Stimulated activated CD4-positive, alpha-beta T cell treated with anti-CD3 and anti-CD28 coated beads, Interleukin-15, amount 100 ng/mL, for 1 hour (primary cell): ENCODE measurements at places on chromosomes 5 and 9.
A peak's percentile ranks its signal among the peaks of the same experiment; 100 is the strongest.

DNA sequence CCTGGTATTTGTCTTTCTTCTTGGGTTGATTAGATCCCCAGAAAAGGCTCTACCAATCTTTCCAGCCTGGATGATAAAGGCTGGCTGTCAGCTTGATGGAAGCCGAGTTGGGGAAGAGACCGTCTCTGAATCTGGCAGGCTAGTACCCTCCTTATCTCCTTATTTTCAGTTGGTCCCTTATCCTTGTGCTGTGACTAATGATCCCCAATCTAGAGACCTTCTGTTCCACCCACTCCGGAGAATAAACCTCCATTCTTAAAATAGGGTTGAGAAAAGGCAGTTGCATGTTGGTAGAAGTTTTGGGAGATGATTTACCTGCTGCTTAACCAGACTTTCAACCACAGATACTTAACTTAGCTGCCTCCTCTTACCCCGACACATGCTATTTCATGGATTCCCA is 52.3 kb downstream of the PRKACG start:
- DNase-seq: no peak

- DNase-seq: no peak
These were observed 1712.5 kb upstream of the C9orf72 start for GRCh38 chr9:29285818-29286217.

DNA sequence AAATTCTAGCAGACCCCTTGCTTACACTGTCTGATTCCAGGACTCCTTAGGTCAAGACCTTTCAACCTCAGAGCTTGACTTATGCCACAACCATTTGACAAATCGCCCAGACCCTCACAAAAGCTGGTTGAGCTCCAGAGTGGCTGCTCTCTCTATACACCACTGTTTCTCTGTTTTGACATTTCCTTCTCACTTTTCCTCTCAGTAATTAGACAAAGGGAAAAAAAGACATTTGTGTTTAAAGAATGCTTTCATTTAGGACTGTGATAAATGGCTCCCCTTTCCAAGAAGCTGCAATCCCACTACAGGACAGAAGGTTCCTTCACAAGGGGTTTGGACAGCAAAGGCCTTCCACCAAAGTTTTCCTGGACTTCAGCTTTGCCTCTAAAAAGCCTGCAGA is 601.3 kb downstream of the NR2F1-AS1 start:
- no peak for DNase-seq

- DNase-seq: no peak
These were observed 63.1 kb downstream of the ADAMTS6 start for GRCh38 chr5:65418661-65419060.

- no peak for DNase-seq
These were observed 8.9 kb downstream of the AGXT2 start for GRCh38 chr5:35038891-35039290.

DNA sequence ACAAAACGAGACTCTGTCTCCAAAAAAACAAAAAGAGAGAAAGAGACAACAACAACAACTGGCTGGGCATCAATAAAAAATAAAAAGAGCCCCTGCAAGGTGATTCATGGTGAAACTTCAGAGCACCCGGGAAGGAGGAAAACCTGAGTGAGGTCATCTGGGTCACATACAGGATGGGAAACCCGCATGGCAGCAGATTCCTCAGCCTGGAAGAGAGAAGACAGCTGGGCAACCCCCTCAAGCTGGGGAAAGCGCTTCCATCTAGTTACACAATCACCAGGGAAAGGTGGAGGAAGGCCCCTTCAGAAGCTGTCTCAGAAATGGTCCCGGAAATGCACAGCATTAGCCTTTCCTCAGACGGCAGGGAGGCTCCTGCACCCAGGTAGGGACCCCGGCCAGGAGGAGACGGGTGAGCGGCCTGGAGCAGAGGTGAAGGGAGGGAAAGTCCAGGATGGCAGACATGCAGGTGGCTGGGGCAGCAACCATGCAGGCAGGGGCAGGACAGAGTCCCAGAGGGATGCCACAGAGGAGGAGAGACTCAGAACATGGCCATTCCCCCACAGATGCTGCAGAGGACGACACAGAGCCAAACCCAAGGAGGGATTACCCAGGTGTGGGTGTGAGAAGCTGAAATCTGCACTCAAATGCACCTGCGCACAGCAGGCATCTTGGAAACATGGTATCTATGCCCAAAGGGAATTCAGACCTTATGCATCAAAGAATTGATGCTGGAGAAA is 29.4 kb downstream of the CAMSAP1 start:
- DNase-seq: no peak

- DNase-seq: no peak
These were observed 14.6 kb downstream of the NOL8 start for GRCh38 chr9:92310562-92310961.

DNA sequence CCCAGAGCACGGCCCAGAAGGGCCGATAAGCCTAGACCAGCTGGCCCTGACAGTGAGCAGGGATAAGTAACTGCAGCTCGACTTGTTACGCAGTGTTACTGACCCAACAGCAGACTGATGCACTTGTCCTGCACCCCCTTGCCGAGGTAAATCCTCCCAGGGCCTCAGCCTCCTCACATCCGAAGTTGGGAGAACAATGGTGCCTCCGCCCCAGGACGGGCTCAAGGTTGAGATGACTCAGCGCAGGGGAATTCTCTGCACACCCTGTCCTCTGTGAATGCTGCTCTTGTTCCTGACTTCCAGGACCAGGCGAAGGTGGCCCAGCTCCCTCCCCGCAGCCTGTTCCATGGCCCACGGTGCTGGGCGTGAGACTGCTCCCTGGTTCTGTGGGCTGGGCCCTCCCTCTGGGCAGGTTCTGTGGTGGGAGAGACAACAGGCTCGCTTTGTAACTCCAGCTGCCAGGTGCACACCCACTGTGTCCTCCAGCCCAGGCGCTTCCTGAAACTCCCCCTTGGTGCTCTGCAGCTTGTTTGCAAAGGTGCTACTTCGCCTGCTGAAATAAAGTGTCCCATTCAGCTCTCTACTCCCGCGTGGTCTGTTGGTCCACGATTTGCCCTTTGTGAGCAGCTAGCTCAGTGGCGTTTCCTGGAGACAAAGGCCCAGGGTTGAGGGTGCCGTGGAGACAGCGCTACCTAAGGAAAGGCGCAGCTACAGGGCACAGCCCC is 40.1 kb upstream of the SLC6A19 start:
- DNase-seq: no peak

DNA sequence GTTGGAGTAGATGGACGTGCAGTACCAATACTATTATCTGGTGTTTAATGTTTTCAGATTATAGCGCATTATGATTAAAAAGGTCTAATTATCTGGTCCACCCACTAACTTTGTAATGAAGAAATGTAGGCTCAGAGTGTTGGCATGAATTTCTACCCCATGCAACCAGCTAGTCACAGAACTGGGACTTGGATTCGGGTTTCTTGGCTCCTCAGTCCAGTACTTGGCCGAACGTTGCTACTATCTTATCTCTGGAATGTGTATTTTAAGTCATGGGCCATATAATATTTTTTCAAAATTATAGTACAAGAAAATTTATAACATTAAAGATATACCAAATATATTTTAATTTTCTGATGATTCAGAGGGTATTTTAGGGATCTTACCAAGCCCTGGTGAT is 657.5 kb upstream of the DMAC1 start:
- no peak for DNase-seq

- DNase-seq: no peak
These were observed 73.4 kb downstream of the FOXD1 start for GRCh38 chr5:73375191-73375545.

DNA sequence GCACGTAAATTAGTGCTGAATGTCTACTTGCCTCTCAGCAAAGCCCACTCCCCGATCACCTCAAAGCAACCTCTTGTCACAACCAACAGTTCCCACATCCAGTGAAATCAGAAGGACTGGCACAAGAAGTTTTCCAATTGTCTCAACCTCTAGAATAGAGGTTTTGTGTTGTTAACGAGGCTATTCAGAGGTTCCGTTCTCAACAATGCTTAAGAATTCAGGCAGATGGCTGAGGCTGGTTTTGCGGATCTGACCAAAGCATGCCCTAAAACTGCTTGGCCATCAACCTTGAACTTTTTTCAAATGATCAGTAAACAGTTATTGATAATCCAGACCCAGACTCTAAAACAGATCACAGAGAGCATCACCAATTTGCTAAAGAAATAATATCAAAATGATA is 52.9 kb downstream of the MAPKAP1 start:
- no peak for DNase-seq

- no peak for DNase-seq
These were observed 3.9 kb upstream of the FKTN start for GRCh38 chr9:105554042-105554441.

- DNase-seq: no peak
These were observed 112.3 kb upstream of the ADAMTSL1 start for GRCh38 chr9:18361646-18362045.

DNA sequence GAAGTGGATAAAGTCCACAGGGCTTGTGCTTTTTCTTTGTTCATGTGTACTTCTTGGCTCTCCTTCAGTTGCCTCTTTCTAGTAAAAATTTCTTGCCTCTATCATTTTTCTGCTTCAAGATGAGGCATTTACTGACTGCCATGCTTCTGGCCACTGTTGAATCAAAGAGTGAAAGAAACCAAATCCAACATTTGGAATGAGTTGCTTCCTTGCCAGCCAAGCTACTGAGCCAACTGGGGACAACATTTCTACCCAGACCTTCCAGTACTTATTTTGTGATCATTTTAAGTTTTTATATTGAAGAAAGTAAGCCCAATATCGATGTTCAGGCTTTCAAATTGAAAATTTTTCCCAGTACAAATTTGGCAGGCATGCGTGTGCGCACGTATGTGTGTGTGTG is 73.2 kb downstream of the SNCAIP start:
- no peak for DNase-seq

DNA sequence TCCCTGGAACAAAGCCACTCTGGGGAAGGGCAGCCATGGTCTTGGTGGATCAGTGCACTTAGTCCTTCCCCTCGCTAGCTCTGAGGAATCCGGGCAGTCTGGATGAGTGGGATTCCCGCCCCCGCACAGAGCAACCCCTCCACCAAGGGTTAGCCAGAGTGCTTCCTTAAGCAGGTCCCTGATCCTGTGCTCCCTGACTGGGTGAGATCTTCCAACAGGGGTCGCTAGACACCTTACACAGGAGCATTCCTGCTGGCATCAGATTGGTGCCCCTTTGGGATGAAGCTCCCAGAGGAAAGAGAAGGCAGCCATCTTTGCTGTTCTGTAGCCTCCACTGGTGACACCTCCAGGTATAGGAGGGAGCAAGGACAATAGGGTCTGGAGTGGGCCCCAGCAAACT is 228.8 kb downstream of the AP3B1 start:
- DNase-seq: no peak

DNA sequence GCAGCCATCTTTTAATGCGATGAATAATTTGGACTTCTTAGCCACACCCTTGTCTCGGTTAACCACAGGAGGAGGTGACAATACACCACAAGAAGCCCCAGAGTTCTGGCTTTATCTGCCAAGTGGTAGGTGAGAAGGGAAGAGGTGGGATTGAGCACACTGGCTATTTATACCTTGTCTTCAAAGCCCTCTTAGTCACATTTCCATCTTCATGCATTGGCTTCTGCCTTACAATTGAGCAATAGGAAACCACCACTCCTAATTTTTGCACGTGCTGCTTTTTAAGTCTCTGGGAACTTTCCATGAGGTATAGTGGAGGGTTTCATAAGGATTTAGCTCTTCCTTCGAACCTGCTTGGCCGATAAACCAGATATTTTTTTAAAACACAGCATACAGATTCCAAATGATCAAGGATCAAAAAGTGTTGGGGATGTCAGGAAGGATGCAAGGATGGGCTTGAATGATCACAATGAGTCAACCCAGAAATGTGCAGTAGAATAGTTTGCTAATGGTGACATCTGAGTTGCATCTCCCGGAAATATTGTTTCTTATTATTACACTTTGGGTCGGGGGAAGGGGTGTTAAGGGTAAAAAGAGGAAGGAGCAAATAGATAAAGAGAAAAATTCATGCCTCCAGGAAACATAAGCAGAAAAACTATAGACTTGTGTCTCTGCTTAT is 25.5 kb downstream of the PLAC8L1 start:
- no peak for DNase-seq

DNA sequence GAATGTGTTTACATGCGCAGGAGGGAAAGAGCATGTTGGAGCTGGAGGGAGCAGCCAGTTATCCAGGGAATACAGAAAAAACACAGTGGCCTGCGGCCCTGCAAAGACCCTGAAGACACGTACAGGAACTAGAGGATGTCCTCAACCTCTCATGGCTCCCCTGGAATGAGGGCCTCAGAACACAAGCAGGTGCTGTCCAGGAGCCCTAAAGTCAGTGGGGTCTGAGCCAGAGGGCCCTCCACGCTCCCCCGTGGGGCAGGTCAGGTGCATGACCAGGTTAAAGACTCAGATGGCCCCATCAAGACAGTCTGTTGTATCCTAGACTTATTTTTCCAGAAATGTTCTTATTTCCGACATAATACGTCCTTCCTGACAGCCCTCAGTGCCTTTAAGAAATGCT is 106.9 kb downstream of the ROR2 start:
- DNase-seq: no peak

DNA sequence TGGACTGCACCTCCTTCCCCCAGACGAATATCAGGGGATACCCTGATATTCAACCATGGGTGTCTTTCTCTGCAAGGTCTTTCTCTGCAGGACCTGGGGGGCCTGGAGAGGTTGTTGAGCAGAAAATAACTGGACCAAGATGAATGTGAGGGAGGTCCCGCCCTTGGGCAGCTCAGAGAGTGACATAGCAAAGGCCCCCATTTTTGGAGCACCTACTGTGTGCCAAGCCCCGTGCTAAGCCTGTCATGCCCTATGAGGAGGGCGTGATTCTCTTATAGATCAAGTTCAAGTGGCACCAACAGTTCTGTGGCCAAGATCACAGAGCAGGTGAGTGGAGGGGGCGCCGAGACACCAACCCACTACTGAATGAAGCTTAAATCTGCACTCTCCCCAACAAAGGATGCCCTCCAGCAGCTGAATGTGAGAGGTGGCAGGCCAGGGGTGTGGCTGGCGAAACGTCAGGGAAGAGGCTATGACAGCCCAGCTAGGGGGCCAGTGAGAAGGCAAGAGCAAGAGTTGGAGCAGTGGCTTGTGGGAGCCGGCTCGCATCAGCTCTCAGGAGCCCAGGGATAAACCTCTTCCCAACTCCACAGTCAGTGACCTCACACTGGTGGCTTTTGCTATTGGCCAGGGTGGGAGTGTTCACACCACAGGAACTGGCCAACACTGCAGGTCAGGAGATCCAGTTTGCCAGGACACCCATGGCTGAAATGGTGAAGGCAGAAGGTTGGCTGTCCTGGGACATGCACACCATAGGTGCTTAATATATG is 5.3 kb downstream of the SARDH start:
- DNase-seq: no peak

- DNase-seq: no peak
These were observed 31.7 kb upstream of the NFIB start for GRCh38 chr9:14345354-14346230.

- no peak for DNase-seq
These were observed 180.7 kb downstream of the MEF2C start for GRCh38 chr5:88702332-88702731.

DNA sequence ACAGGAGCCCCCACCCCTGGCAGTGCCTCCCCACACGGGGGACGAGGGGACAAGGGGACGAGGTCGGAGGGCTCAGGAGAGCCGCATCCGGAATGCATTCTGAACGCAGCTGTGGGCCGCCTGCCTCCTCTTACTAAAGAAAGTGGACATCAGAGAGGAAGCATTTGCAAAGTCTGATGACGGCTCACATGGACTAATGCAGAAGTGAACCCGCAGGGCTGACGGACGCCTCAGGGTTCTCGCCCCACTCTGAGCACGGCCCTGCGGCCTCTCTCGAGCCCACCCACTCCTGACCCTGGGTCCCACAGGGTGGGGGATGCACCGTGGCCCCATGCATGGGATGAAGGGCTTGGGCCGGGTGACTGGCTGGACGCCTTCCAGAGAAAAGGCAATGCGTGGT is 5.9 kb downstream of the LPCAT1 start:
- peak; percentile 1 for DNase-seq
